ENCODE measurements at places on chromosomes 3 and 15. TPM values are rescaled to one million over a fixed set of nuclear protein-coding genes. Genes with fewer than 3 reads are reported as not detected.

RAB7A gene
- total RNA-seq, result 68.8 TPM

UTS2B gene
- 1.2 TPM for total RNA-seq

GOLGA6L9 gene
- 5.1 TPM for total RNA-seq

CHST13 gene
- 7.9 TPM for total RNA-seq

PHLDB2 gene
- total RNA-seq, result 99.8 TPM

APOD gene
- 9.4 TPM for total RNA-seq

RPL22L1 gene
- total RNA-seq, result 22.9 TPM

CIDEC gene
- 0.18 TPM for total RNA-seq

SLC38A3 gene
- total RNA-seq, result 2.9 TPM

CPNE4 gene
- 0.53 TPM for total RNA-seq

GOLGA8T gene
- 1.8 TPM for total RNA-seq

BFSP2 gene
- total RNA-seq, result not detected

ARL8B gene
- 57.0 TPM for total RNA-seq

MST1 gene
- 47.9 TPM for total RNA-seq

CLRN1 gene
- total RNA-seq, result not detected

GADL1 gene
- 6.2 TPM for total RNA-seq

GPR171 gene
- total RNA-seq, result 13.7 TPM

C3orf70 gene
- total RNA-seq, result 8.8 TPM

PLOD2 gene
- total RNA-seq, result 93.2 TPM

CCK gene
- 0.82 TPM for total RNA-seq

PRR23C gene
- not detected for total RNA-seq

KBTBD13 gene
- 1.2 TPM for total RNA-seq

CFAP91 gene
- 12.7 TPM for total RNA-seq

DUOX1 gene
- total RNA-seq, result 1.8 TPM

PDCD10 gene
- 41.5 TPM for total RNA-seq

FES gene
- 52.4 TPM for total RNA-seq

CFAP161 gene
- total RNA-seq, result 0.58 TPM

TRPM7 gene
- total RNA-seq, result 60.0 TPM

NR1I2 gene
- 0.47 TPM for total RNA-seq

ACOX2 gene
- total RNA-seq, result 38.3 TPM

SNRK gene
- 83.8 TPM for total RNA-seq

RPSA gene
- 738 TPM for total RNA-seq

CCDC66 gene
- total RNA-seq, result 38.5 TPM

PCYT1A gene
- total RNA-seq, result 53.2 TPM

FETUB gene
- not detected for total RNA-seq

CD200 gene
- total RNA-seq, result 13.4 TPM

C3orf38 gene
- 24.5 TPM for total RNA-seq

RPL4 gene
- total RNA-seq, result 3,581 TPM

RPP14 gene
- 12.1 TPM for total RNA-seq

VPS33B gene
- 5.5 TPM for total RNA-seq

RETNLB gene
- total RNA-seq, result not detected

SAMMSON gene
- total RNA-seq, result not detected

POC1A gene
- 7.1 TPM for total RNA-seq

ZNF609 gene
- total RNA-seq, result 30.2 TPM

GCHFR gene
- total RNA-seq, result 26.7 TPM

IGF2BP2 gene
- 64.8 TPM for total RNA-seq

PLSCR2 gene
- 0.47 TPM for total RNA-seq

IMPDH2 gene
- total RNA-seq, result 214 TPM

CCR3 gene
- total RNA-seq, result 0.47 TPM
